ENCODE measurements at places on chromosomes 3 and 15.

- DNase-seq, result no peak
These were observed 25.4 kb downstream of the ZBTB38 start for GRCh38 chr3:141393735-141394076.

DNA sequence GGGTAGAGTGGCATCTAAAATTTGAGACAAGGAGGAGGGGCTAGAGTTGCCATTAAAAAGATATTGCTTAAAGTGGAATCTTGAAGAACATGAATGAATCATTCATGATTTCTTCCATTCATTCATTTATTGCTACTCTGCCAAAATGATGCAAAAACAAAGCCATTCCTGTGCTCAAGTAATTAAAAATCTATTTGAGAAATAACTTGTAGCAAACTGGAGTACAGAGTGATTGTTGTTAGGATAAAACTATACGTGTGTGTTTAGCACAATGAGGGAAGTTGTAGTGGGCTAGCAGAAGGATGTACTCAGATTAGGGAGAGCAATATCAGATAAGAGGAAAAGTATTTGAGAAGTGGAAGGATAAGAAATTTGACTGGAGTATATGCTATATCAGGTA lies 11.7 kb upstream of the CLDN1 start:
- DNase-seq, result no peak

DNA sequence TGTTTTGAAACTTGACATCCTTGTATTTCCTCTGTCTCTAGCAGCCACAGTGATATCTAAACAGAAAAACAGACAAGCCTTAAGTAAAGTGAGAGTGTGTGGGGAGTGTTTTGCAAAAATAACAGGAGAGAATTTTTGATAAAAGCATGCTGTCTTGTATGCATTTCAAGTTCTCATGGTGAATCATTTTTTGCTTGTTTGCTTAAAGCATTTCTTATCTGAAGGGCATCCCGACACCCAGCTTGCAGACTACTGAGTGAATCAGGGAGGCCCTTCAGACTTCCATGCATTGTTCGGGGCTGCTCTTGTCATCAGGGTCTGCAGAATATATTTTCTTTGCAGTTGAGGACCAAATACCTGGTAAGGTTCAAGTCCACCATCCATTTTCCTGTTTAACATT lies 8.5 kb downstream of the CGNL1 start:
- no peak for DNase-seq

DNA sequence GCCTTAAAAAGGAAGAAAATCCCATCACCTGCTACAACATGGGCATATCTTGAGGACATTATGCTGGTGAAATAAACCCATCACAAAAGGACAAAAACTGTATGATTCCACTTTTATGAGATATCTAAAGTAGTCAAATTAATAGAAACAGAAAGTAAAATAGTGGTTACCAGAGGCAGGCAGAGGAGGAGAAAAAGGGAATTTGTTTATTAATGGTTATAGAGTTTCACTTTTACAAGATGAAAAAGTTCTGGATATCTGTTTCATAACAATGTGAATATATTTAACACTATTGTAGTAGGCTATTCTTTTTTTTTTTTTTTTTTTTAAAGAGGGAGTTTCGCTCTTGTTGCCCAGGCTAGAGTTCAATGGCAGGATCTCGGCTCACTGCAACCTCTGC lies 40.4 kb downstream of the DPH3 start:
- no peak for DNase-seq

DNA sequence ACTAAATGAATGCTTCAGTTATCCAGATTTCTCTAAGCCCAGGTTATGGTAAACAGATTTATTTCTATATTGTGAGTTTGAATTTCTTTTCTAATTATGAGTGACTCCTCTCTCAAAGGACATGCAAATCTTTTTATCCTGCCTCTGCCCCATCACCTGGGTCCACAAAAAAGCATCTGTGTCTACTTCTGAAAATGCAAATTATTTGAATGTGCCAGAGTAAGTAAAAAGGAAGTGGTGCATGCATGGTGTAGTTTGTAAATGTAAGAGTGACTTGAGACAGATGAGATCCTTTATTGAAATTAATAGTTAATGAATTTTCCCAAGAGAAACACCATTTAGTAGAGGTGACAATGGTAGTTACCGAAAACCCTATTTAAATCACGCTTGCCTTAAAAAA lies 26.9 kb downstream of the MCTP2 start:
- DNase-seq, result no peak

- no peak for DNase-seq
These were observed 21.2 kb upstream of the NMD3 start for GRCh38 chr3:161199926-161200325.

DNA sequence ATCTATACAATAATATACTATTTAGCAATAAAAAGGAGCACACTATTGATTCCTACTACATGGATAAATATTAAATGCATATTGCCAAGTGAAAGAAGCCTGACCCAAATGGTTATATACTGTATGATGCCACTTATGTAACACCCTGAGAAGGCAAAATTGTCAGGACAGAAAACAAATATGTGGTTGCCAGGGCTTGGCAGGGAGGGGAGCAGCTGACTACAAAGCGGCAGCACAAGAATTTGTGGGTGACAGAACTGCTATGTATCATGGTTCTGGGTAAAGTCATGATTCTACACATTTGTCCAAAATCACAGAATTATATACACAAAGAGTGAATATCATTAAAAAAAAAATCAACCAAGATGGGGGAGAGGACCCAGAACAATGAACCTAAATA lies 22.5 kb downstream of the TBC1D2B start:
- no peak for DNase-seq
